Fibroblast of skin of abdomen (primary cell): ENCODE measurements at places on chromosomes 3 and 15.

- no peak for DNase-seq
Observed at GRCh38 chr3:127218454-127218922, 25.6 kb downstream of the PRR23E start.

DNA sequence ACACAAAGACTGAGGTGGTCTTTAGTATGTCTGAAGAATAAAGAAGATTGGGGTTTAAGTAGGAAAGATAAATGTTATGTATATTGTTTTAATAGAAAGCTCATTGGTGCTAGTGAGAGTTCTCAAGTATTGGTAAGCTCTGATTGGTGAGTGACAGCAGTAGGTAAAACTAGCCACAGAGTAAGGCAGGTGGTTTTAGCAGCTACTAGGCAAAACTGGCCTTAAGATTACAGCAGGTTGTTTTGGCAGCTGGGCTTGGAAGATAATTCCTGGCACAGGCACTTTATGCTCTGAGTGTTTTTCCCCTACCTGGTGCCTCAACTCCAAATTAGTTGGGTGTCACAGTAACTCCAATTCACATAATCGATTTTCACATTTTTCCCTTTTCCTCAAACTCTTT is 66.3 kb downstream of the STAG1 start:
- DNase-seq: no peak

- DNase-seq: no peak
Observed at GRCh38 chr3:28868897-28869296, 412.0 kb upstream of the RBMS3 start.

DNA sequence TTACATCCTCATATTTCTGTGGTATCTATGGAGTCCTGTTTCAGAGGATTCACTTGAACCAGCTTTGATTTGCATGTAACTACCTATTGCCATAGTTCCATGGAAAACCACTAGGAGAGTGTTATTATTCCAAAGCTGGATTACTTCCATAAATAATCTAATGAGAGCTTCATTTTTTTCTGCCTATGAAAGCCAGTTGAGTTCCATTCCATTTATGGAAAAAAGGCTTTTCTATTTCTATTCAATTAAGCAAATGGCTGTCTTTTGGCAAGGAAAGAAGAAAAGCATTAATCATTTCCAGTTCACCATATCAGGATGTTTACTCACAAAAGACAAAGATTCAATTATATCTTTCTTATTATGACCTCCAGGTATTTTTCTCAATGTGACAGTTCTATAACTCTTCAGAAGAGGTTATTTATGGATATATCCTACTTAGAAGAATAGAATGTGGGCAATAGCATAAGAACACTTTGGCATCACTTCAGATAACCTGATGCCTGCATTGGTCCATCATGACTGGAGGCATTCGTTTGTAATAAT is 259.9 kb upstream of the ZPLD1 start:
- DNase-seq: peak; percentile 48

- DNase-seq: peak; percentile 8
Observed at GRCh38 chr3:136465296-136465695, 215.2 kb downstream of the PCCB start.

DNA sequence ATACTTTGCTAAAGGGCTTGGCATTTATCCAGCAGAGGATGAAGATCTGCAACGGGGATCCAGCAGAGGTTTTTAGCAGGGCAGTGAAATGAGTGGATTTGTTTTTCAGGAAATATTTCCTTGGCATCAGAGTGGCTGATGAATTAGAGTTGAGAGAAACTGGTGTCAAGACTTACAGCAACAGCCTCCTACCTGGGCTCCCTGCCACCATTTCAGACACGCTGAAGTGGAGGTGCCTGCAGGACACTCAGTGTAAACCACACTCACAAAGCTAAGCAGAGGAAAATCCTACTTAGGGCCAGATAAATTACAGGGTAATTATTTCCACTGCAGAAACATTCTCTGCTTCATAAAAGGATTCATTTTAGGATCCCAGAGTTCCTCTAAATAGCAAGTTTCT is 519.7 kb downstream of the FGF12 start:
- DNase-seq: no peak
